Cardiac fibroblast (primary cell): ENCODE measurements at places on chromosomes 13 and 19.

DNA sequence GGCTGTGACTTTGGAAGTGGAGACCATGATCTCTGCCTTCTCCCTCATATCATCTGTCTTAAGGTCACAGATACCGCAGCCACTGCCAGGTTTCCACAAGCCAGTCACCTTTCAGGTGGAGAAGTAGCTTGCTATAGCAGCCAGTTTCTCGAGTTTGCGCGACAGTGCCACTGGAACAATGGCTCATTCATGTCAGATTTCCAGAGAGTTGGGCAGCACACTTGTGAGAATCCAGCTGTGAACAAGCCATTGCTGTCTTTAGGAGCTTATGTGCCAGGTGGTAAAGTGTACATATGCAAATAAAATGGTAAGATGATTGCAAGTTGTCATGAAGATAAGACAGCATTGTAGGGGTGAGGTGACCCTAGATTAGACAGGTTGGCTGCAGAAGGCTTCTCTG is 22.3 kb downstream of the GARRE1 start:
- DNase-seq, result no peak

DNA sequence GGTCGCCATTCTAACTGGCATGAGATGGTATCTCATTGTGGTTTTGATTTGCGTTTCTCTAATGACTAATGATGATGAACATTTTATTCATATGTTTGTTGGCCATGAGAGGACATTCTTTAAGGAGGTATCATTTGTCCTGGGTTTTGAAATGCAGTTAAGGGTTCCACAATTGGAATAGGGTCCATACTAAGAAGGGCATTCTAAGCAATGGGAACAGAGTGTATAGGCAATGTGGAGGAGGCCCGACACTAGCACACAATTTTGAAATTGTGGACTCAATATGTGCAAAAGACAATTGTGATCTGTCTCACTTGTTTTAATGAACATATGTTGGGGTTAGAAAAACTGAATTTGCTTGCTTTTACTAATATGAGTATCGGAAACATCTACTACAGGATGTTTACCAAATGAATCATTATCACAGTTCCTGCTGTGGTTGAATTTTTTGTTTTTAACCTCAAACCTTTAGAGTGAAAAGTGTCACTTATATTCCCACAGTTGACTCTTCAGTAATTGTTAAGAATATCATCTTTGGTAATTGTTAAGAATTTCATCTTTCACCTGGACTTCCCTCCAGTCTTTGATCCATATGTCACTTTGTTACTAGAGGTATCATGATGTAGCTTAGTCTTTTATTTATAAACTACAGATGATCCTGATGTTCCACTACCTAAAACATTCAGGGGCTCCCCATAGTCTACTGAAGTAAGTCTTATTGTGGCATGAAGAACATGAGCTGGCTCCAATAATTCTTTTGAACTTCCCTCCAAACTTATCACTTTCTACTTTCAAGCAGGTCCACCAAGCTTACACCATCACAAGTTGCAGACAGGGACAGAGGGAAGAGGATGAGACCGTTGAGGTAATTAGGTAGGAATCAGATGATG is 109.7 kb upstream of the KLF12 start:
- peak; percentile 93 for DNase-seq

DNA sequence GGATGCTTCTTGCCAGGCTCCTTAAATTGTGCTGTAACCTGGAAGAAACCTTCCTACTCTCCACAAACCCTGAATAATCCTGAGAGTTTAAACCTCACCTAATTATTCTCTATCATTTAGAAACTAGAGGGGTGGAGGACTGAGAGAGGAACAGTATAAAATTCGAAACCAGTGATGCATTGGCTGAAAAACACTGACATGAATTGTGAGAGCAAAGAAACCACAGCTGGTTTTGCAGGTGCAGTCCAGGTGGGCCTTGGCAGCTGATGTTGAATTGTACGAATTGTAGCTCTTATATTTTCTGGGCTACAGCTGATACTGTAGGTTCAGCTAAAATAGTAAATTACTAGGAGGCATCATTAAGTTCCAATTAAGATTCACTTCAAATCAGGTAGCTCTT is 227.0 kb upstream of the SLITRK5 start:
- no peak for DNase-seq

DNA sequence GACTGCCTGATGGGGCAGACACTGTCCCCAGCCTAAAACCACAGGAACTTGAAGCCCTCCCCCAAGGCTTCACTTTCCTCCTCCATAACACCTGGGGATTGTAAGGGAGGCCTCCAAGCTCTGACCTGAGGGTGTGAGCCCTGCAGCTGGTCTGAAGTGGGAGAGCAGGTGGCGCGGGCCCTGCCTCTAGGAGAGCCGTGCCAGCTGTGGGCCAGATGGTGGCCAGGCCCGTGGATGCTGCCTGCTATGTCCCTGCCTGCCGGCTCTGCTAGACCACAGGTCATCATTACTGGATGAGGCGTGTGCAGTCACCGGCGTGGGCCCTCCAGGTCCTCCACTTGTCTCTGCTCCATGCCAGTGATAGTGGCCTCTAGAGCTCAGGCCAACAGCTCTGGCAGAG is 3.5 kb upstream of the KLHL26 start:
- no peak for DNase-seq

DNA sequence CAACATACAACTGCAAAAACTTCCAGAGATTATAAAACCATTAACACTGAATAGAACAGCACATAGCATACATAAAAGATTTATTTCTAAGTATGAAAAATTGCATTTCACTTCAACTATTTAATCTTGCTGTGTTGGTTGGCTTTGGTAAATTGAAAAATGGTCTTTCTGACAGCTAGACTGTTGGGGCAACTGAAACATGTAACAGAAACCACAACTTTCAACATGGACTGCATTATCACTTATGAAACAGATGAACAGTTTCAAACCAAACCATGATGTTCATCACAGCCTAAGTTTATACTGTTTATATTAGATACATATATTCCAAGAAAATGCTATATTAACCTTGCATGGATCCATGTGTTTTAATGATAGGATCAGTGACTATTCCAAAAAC is 324.1 kb upstream of the PCDH9 start:
- no peak for DNase-seq

GRCh38 chr19:40144151-40144550 is 47.1 kb upstream of the MAP3K10 start:
- DNase-seq, result no peak

DNA sequence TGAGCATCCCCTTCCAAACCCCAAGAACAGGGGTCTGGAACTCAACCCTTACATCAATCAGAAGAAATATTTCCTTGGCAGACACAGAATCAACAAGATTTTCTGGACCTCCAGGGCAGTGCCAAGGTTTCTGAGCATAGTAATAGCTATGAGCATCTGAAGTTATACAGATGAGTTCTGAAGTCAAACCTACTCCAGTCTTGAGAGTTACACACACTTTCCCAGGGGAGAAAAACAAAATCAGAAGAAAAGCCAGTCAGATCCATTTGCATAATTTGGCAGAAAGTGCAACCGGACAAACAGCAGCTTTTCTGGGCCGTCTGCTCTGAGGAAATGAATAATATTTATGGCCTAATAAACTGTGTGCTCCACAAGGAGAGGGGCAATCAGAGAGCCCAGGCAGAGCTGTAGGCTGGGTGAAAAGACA is 93.1 kb downstream of the KL start:
- DNase-seq, result no peak

DNA sequence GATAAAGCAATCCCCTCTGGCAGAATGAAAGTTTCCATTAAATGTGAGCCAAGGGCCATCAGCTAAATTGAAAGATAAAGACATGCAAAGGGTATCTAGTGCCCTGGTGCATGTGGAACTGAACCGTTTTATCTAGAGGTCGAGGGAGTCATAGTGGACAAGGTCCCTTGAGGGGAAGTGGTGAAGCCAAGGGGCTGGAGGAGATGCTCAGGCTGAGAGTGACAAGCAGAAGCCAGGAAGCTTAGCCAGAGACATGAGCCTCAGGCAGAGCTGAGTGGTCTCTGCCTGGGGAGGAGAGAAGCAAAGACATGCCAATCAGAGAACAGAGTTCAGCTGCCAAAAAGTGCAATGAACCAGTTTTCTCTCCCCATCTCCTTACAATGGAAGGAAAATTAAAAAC is 68.1 kb upstream of the SLC10A2 start:
- no peak for DNase-seq

DNA sequence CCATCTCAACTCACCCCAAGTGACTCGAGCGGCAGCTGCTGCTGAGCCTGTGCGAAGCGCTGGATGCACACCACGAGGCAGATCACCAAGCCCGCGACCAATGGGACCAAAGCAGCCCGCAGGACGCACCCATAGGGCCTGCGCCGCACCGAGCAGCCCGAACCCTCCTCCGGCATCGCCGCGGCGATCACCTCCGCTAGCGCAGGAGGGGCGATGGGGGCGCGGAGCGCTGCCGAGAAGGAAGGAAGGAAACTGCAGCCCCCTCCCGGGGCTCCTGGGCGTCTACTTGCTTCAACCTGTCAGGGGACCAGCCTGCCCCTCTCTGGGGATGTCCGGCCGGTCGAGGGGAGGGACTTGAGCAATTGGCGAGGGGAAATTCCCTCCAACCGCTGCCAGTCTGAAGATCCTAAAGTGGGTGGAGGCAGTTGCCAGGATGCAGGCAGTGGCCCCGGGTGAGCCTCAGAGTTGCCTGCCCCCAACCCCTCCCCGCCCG is at the start of gene CD70:
CD70 (minus strand) TSS at position 324 of the 493 bp plus-strand sequence; CDS start at position 176, 148 bp downstream.
- DNase-seq, result no peak

DNA sequence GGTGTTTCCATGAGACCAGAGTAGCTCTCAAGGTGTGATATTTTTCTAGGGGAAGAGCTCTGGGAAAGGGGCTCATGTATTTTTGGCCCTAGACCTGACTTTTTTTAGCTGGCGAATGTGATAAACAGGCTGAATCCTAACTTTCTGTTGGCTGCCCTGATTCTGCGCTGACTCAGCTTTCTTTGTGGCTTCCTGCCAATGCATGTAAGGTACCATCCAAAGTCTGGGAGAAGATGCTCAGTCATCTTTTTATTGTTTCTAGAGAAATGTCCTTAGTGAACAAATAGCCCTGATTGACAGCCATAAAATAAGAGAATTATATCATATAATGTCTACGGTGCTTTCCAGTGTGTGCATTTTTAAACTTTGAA is 113.6 kb upstream of the MBNL2 start:
- peak; percentile 79 for DNase-seq

DNA sequence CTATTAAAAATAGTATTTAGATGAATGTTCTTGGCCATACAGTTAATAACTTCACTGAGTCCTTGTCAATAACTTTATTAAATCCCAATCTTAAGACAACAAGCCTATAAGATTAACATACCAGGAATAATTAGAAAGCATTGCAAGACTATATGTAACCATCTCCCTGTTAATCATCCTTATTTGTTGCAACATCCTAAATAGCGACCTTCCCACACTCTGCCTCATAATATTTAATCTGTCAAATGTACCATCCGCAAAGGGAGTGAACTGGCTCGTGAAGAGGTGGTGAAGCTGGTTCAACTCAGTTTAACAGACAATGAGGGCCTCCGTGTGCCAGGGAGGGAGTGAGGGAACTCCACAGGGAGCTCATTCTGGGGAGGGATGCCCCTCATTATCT is 33.9 kb downstream of the KL start:
- DNase-seq, result peak; percentile 14

GRCh38 chr19:48877855-48878195 is 5.6 kb downstream of the PPP1R15A start:
- no peak for DNase-seq

GRCh38 chr19:43814663-43815352 is 12.3 kb upstream of the ZNF283 start:
- no peak for DNase-seq

GRCh38 chr13:40215311-40215710 is 451.1 kb downstream of the FOXO1 start:
- no peak for DNase-seq

DNA sequence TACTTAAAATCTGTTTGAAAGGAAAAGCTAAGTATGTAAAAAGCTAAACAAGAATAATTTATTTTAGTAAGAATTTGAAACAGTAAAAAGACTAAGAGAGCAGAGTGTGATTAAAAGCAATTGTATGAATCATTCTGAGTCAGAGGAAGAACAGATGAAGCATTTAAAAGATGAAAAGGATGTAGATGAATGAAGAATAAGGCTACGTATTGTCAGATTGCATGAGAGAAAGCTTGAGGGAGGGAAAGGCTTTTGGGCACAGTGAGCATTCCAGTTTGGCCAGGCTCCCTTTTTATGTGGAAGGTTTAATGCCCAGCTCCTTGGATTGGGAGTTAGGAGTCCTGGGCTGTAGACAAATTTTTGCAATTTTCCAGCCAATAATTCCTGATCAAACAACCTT is 117.7 kb downstream of the FREM2 start:
- DNase-seq, result peak; percentile 0

- peak; percentile 72 for DNase-seq
Measured at GRCh38 chr13:26019881-26020870, 31.6 kb downstream of the SHISA2 start.

- DNase-seq, result peak; percentile 77
Measured at GRCh38 chr13:46321494-46322225, 65.4 kb downstream of the RUBCNL start.

- DNase-seq, result no peak
Measured at GRCh38 chr19:4516939-4517300, 1.4 kb downstream of the PLIN4 start.

DNA sequence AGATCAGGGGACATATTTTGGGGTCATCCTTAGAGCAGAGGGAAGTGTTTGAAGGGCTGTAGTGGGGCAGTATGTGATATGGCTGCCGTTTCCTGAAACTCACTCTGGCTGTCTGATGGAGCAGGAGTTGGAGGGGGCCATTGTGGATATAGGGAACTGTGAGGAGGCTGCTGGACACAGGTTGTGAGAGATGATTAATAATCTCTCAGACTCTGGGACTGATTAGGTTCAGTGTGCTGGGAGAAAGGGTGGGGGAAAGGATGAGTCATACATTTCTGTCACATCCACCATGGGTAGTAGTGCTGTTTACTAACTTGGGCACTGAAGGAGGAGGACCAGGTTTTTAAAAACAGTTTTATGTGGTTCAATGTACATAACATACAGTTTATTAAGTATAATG is 4.8 kb downstream of the B3GLCT start:
- DNase-seq, result peak; percentile 71

DNA sequence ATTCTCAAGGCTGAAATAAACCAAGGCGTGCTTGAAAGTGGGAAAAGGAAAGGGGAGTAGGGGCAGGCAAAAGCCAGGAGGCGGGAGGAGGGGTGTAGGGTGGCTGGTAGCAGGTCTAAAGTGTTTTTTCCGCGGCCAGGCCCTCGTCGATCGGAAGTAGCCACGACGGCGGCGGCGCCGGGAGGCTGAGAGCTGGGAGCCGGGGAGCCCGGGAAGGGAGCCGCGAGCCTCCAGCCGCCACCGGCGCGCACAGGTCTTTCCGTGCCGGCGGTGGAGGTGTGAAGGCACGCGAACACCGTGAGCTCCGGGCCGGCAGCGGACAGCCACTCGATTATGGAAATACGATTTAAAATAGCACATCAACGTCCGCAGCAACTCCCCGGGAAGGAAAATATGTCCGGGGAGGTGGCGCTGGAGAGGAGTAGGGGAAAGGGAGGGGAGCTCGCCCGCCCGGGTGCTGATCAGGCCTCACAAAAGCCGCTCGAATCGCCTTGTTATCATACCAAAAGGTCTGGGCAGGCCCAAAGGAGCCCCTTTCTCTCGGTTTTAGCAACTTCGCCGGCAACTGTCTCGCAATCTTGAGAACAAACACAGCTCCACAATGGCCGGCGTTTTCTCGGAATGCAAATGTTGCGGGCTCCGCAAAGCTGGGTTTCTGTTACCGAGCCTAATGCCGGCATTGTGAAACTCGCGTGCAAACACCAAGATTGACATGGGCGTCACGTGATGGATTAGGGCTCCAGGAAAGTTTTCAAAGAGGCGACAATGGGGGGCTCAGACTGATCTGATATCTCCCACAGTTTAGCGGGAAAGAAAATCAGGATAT is 2.9 kb upstream of the PCDH8 start:
- DNase-seq, result peak; percentile 12
